ENCODE measurements at places on chromosomes 1 and 21.

- DNase-seq: no peak
- H3K27ac ChIP-seq: no peak overlapping the region
- no peaks in the 10 kb centered on the region for H3K4me1 ChIP-seq
- H3K36me3 ChIP-seq: no peaks in the 10 kb centered on the region
- no peak overlapping the region for H3K4me3 ChIP-seq
Observed at GRCh38 chr1:4682607-4683220, 28.3 kb downstream of the AJAP1 start.

GRCh38 chr21:42548687-42549406 lies 35.2 kb downstream of the SLC37A1 start:
- no peak overlapping the region for H3K4me3 ChIP-seq
- peaks cover 12% of the 10 kb centered on the region for H3K36me3 ChIP-seq
- no peaks in the 10 kb centered on the region for H3K4me1 ChIP-seq
- H3K27ac ChIP-seq: no peak overlapping the region

DNA sequence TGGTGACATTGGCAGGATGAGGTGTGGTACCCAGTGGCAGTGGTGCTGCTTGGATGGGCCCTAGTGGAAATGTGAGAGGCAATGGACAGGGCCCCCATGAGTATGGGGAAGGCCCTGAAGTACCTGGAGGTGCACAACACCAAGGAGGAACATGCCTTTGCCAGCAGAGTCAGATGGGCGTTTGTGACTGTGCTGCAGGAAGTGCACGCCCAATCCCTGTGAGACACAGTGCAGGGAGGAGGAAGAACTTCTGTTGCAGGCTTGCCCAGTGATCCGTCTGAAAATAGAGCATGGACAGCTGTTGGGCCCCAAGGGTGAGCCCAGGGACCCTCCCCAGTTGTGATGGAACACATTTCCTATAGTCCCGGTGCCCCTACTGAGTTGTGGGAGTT lies 42.7 kb downstream of the GJA5 start:
- no peak overlapping the region for H3K4me3 ChIP-seq

DNA sequence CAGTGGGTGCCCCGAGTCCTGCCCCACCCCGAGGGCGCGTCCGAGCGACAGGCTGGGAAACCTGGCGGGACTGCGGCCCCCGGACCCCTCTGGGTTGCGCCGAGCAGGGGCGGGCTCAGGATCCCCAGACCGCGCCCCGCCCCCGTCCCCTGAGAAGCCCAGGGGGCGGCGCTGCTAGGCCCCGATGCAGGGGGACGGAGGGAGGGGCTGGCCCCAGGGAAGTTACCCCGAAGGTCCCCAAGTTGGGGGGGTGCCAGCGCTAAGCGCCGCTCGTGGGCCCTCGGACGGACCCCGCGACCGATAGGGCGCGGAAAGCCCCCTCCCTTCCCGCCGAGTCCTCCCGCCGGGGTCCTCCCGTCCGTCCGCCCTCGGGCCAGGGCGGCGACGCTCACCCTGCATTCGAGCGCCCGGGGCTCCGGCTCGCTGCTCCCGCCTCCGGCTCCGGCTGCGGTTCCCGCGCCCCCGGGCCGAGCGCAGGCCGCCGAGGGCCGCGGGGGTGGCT lies 414 bp downstream of the GPR153 start:
- DNase-seq: peak; percentile 43
- H3K36me3 ChIP-seq: no peaks in the 10 kb centered on the region
- H3K4me3 ChIP-seq: no peak overlapping the region
- H3K4me1 ChIP-seq: no peaks in the 10 kb centered on the region
- no peak overlapping the region for H3K27ac ChIP-seq

DNA sequence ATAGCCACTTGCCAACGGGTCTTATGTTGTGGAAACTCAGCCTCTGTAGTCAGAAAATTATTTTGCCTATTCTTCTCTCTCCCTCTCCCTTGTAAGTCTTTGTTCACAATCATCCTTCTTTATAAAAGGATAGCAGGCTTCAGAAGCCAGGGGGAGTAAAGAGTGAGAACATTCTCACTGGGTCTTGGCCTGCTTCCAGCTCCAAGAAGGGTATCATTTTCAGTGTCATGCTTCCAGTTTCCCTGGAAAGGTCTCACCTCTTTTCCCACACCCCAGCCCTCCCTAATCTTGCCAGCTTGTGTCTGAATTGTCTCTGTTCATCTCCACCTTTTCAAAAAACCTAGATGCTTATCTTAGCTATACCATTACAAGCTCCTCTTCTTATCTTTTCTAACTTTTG lies 346.2 kb upstream of the LRRC7 start:
- no peak overlapping the region for H3K4me3 ChIP-seq
- no peak for DNase-seq
- no peaks in the 10 kb centered on the region for H3K36me3 ChIP-seq
- H3K27me3 ChIP-seq: no peaks in the 10 kb centered on the region
- no peaks in the 10 kb centered on the region for H3K4me1 ChIP-seq

- no peak for DNase-seq
- no peaks in the 10 kb centered on the region for H3K36me3 ChIP-seq
- peaks cover 1% of the 10 kb centered on the region for H3K4me1 ChIP-seq
- no peak overlapping the region for H3K4me3 ChIP-seq
- H3K27me3 ChIP-seq: peaks cover 16% of the 10 kb centered on the region
Observed at GRCh38 chr1:61013946-61014667, 68.3 kb upstream of the NFIA start.

GRCh38 chr1:185016880-185017279 lies 28.5 kb upstream of the RNF2 start:
- no peaks in the 10 kb centered on the region for H3K4me1 ChIP-seq
- H3K27me3 ChIP-seq: peaks cover 4% of the 10 kb centered on the region
- no peak for DNase-seq
- H3K4me3 ChIP-seq: no peak overlapping the region
- H3K36me3 ChIP-seq: no peaks in the 10 kb centered on the region

DNA sequence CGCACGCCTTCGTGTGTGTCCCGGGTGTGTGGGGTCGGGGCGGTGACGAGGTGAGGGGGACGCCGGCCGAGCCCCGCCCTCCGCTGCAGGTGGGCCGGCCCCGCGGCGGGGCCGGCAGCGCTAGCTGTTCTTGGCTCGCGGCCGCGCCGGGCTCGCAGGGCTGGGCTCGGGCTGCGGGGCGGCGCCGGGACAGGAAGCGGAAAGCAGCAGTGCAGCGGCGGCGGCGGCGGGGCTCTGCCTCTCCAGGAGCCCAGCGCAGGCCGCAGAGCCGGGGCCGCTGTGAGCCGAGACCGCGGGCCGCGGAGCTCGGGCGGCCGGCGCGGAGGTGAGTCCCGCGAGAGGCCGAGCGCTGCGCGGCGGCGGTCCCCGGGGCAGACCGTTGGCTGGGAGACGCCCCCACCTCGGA lies at the start of gene VANGL1:
Gene VANGL1 (plus strand): TSS at position 209 of the 406 bp plus-strand sequence. CDS start 9,444 bp downstream, outside the sequence.
- DNase-seq: peak; percentile 66
- no peak within 1 kb of the TSS for H3K27ac ChIP-seq
- H3K36me3 ChIP-seq: peaks cover 8% of the 10 kb centered on the region
- peak within 1 kb of the TSS; percentile 72 for H3K4me3 ChIP-seq
- peaks cover 47% of the 10 kb centered on the region for H3K27me3 ChIP-seq

DNA sequence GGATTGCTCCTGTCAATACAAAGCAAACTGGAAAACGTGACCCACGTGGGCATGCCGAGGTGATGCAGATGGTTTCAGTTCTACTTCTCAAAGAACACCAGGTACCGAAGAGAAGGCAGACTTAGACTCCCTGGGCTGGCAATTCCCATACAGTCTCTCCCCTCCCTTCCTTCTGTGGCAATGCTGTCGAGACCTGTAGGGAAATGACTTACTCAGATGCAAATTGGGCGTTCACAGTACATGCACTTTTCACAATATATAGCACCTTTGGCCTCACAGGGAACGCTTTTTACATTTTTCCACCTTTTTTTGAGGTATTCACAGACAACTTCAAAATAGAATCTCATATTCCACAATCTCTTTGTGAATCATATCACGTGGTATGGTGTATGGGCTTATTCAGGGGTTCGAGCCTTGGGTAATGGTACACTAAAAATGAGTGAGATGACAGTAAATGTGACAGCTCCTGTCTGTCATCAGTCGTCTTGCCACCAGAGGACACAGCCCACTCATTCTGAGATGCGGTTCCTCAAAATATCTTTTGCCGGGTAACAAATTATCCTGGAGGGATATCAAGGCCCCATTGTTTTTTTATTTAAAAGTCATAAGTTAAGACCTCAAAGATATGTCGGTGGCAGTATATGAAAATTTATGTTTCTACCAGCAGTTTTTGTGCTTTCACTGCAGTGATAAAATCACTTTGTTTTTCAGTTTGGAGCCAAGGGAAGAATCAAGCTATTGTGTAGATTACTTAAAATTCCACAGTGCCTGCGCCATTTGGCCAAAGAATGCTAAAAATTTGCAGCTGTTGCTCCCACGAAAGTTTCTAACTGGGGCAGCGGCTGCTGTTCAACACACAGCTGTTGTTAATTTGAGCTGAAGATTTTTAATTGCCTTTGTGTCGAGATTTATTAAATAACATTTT lies 168.4 kb downstream of the ZZZ3 start:
- no peaks in the 10 kb centered on the region for H3K4me1 ChIP-seq
- no peak overlapping the region for H3K4me3 ChIP-seq
- no peak for DNase-seq
- no peak overlapping the region for H3K27ac ChIP-seq
- H3K27me3 ChIP-seq: no peaks in the 10 kb centered on the region

DNA sequence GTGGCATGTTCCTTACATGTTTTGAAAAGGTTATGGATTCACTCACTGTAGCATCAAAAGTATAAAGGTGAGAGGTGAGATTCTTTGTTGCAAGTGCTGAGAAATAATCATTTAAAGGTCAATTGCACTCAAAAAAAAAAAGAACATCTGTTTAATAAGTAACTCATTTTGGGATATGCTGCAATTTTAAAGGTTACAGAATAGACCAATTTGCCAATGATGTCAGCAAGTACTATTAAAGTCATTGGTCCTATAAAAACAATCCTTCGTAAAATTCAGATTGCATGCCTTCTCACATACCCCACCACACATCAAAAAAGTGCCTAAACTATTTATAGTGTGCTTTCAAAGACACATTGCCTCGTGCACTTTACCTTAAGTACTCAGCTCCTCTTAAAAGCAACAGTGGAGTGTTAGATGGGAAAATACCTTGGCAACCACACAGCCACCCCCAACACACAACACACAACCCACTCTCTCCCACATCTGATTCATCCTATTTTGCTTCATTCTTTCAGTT lies 218.2 kb upstream of the ADGRL2 start:
- H3K27me3 ChIP-seq: no peaks in the 10 kb centered on the region
- no peak overlapping the region for H3K27ac ChIP-seq
- no peak for DNase-seq
- no peak overlapping the region for H3K4me3 ChIP-seq
- H3K4me1 ChIP-seq: no peaks in the 10 kb centered on the region

GRCh38 chr1:109248797-109249629 lies at the start of gene CELSR2:
CELSR2 (plus strand) TSS chr1:109249539; CDS start chr1:109250080, 541 bp downstream.
- no peaks in the 10 kb centered on the region for H3K36me3 ChIP-seq
- no peak within 1 kb of the TSS for H3K27ac ChIP-seq
- peaks cover 4% of the 10 kb centered on the region for H3K27me3 ChIP-seq
- peak within 1 kb of the TSS; percentile 53 for H3K4me3 ChIP-seq
- DNase-seq: peak; percentile 73

GRCh38 chr21:43331962-43332828 lies 94.7 kb downstream of the SIK1 start:
- DNase-seq: no peak
- H3K27me3 ChIP-seq: no peaks in the 10 kb centered on the region
- no peak overlapping the region for H3K4me3 ChIP-seq
- H3K4me1 ChIP-seq: no peaks in the 10 kb centered on the region
- H3K36me3 ChIP-seq: peaks cover 2% of the 10 kb centered on the region
- no peak overlapping the region for H3K27ac ChIP-seq

DNA sequence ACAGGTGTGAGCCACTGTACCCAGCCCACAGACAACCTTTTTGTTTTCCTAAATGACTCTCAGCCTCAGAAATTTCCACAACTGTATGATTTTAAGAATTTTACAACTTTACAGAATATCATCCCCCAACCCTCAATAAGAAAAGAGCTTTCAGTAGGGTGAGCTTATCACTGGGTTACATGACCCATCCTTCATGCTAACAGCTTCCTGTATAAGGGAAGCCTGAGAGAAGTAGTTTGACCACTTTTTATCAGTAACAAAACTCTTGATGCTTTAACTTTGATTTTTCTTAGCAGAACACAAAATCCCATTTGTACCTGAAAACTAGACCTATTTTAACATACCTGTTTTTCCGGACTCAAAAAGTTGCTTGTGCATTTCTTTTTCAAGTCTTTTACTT lies 9.7 kb upstream of the MYBPHL start:
- DNase-seq: no peak
- H3K4me1 ChIP-seq: no peaks in the 10 kb centered on the region
- H3K27ac ChIP-seq: no peak overlapping the region
- H3K4me3 ChIP-seq: no peak overlapping the region
- no peaks in the 10 kb centered on the region for H3K36me3 ChIP-seq
- H3K27me3 ChIP-seq: no peaks in the 10 kb centered on the region

GRCh38 chr1:4734219-4734618 lies 79.8 kb downstream of the AJAP1 start:
- H3K4me3 ChIP-seq: no peak overlapping the region
- peaks cover 10% of the 10 kb centered on the region for H3K27me3 ChIP-seq
- H3K4me1 ChIP-seq: peaks cover 4% of the 10 kb centered on the region
- no peak for DNase-seq
- no peak overlapping the region for H3K27ac ChIP-seq

- H3K4me1 ChIP-seq: no peaks in the 10 kb centered on the region
- no peak overlapping the region for H3K27ac ChIP-seq
- H3K27me3 ChIP-seq: no peaks in the 10 kb centered on the region
- H3K4me3 ChIP-seq: no peak overlapping the region
- DNase-seq: no peak
- peaks cover 4% of the 10 kb centered on the region for H3K36me3 ChIP-seq
Observed at GRCh38 chr1:77238462-77238861, 19.2 kb upstream of the PIGK start.

DNA sequence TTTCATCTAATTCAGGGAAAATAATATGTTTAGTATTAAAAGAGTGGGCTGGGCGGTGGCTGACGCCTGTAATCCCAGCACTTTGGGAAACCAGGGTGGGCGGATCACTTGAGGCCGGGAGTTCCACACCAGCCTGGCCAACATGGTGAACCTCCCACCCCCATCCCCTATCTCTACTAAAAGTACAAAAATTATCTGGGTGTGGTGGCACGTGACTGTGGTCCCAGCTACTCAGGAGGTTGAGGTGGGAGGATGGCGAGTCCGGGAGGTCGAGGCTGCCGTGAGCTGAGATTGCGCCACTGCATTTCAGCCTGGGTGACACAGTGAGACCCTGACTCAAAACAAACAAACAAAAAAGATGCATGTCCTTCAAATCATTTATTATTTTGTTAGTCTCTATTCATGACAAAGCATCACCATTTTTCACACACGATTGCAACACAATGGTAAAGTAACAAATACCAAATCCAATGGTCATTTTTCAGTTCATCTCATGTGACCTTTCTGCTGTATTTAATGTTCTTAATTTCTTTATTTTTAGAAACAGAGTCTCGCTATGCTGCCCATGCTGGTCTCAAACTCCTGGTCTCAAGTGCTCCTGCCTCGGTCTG lies 1.0 kb downstream of the MSH4 start:
- DNase-seq: no peak
- H3K27ac ChIP-seq: peak overlapping the region; percentile 59
- H3K4me3 ChIP-seq: no peak overlapping the region
- peaks cover 16% of the 10 kb centered on the region for H3K4me1 ChIP-seq
- H3K27me3 ChIP-seq: peaks cover 3% of the 10 kb centered on the region

Data from activated naive CD8-positive, alpha-beta T cell treated with anti-CD3 and anti-CD28 coated beads for 36 hours (primary cell).